ENCODE measurements at places on chromosomes 2 and 18.
A peak's percentile ranks its signal among the peaks of the same experiment; 100 is the strongest.

- H3K36me3 ChIP-seq = peaks cover 3% of the 10 kb centered on the region
- no peak for DNase-seq
- no peak overlapping the region for H3K4me3 ChIP-seq
- H3K4me1 ChIP-seq = peaks cover 13% of the 10 kb centered on the region
Measured at GRCh38 chr2:232547991-232548390, 2.4 kb downstream of the TIGD1 start.

- DNase-seq = no peak
- no peak overlapping the region for H3K4me3 ChIP-seq
- no peaks in the 10 kb centered on the region for H3K36me3 ChIP-seq
- no peak overlapping the region for H3K27ac ChIP-seq
- H3K27me3 ChIP-seq = no peaks in the 10 kb centered on the region
Measured at GRCh38 chr2:146916914-146917313, 927.9 kb upstream of the ACVR2A start.

DNA sequence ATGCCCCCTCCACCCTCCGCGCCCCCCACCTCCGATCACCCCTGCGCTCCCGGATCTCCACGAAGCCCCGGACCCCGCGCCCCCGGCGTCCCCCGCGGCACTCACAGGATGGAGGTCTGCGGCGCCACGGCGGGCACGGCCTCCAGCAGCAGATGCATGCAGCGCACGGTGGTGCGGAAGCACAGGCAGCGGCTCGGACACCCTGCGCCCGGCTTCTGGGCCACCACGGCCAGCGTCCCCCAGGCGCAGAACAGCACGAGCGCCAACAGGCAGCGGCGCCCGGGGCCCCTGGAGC lies 217 bp downstream of the PXDN start:
- H3K4me3 ChIP-seq = peak overlapping the region; percentile 62
- peaks cover 7% of the 10 kb centered on the region for H3K27me3 ChIP-seq
- DNase-seq = no peak
- peaks cover 13% of the 10 kb centered on the region for H3K4me1 ChIP-seq

DNA sequence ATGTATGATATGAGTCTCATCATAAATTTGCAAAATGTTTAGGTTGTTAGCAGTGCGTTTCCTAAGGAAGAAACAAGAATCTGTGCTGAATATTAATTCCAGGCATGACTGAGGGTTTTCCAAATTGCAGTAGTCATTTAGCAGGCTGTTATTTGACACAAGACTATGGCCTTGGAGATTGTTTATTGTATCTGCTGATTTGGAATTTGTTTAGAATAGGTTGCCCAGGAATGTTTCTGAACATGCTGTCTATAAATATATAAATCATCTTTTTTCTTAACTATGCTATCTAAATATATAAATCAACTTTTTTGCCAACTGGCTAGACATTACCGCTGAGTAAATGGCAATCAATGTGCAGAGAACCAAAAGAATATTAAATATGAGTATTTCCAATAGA lies 90.9 kb downstream of the DOK6 start:
- no peak for DNase-seq
- H3K36me3 ChIP-seq = no peaks in the 10 kb centered on the region

All from PC-9 (cell line).